ENCODE measurements at places on chromosomes 11 and 22.

DNA sequence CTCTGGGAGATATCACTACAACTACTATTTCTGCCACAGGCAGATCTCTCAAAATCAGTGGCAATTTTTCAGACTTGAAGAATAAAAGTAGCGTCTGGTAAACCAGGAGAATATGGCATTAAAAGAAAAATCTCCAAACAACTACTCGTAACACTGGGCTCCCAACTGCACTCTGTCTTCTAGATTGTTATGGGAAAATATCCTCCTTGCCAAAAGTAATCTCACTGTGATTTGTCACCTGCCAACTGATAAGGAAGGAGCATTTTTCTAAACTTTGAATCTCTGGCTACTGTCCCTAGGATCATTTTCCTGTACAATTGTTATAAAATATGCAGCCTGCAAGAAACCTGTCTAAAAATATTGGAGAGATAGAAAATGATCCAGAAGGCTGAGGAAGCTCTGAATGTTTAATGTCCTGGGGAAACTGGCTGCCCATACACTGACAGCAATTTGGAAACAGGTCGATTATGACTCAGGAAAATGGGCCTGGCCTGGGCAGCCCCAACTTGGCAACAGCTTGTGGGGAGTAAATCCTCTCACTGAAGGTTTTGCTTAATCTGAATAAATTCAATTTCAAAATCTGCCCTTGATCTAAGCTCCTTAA lies 90.5 kb upstream of the DBX1 start:
- DNase-seq: no peak

GRCh38 chr11:121311373-121311772 lies 18.8 kb downstream of the SC5D start:
- no peak for DNase-seq

- no peak for DNase-seq
Observed at GRCh38 chr22:24059121-24059520, 48.0 kb downstream of the CABIN1 start.

DNA sequence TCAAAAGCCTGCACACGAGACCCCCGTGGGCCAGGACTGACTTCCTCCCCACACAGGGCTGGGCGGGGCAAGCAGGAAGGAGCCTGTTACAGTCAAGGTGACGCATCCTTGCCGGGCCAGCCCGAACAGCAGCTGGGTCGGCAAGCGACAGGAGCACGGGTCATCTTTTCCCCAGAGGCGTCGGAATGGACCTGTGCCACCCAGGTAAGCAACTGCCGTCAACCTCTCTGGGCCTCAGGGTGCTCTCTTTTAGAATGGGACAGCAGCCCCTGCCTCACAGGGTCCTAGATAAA lies at the start of gene CYTH4:
Gene CYTH4 (plus strand): TSS at position 124 of the 293 bp plus-strand sequence. CDS start 62 bp downstream, at position 186.
- DNase-seq: peak; percentile 62

GRCh38 chr11:113577356-113578032 lies 102.3 kb upstream of the DRD2 start:
- DNase-seq: no peak

GRCh38 chr11:116725434-116726221 lies 47.2 kb downstream of the BUD13 start:
- DNase-seq: no peak

DNA sequence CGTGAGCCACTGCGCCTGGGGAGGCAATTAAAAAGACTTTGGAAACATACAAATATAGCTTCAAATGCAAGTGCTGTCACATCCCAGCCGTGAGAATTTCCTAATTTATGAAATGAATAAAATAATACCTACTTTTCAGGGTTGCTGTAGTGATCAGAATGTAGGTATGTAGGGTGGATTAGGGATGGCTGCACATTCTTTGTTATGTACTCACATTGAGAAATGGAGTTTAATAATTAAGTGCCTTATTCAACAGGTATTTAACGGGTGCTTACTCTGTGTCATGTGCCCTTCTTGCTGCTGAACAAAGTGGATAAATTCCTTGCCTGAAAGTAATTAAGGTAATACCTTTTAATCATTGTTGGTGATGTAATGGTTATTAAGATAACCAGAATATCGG lies 37.0 kb downstream of the MMP7 start:
- DNase-seq: no peak

- DNase-seq: no peak
Observed at GRCh38 chr11:98180511-98180910, 840.2 kb upstream of the CNTN5 start.

- DNase-seq: no peak
Observed at GRCh38 chr11:123405123-123405592, 24.9 kb upstream of the GRAMD1B start.

DNA sequence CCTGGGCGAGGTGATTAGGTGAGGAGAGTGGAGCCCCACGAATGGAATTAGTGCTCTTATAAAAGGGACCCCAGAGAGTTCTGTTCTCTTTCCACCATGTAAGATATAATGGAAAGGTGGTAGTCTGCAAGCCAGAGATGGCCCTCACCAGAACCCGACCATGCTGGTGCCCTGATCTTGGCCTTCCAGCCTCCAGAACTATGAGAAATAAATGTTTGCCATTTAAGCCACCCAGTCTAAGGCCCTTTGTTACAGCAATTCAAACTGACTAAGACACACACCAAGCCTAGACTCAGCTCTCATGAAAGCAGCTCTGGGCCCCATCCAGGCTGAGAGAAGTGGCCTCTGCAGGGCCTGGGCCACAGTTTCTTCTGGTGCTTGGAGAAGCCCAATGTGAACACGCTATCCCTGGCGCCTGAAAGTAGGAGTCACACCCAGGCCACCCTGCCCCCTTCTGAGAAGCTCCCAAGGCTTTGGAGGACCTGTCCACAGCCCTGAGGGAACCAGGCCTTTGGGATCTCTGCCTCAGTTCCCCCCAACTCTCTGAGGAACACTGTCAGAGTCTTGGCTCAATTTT lies 35.3 kb upstream of the LYVE1 start:
- no peak for DNase-seq

DNA sequence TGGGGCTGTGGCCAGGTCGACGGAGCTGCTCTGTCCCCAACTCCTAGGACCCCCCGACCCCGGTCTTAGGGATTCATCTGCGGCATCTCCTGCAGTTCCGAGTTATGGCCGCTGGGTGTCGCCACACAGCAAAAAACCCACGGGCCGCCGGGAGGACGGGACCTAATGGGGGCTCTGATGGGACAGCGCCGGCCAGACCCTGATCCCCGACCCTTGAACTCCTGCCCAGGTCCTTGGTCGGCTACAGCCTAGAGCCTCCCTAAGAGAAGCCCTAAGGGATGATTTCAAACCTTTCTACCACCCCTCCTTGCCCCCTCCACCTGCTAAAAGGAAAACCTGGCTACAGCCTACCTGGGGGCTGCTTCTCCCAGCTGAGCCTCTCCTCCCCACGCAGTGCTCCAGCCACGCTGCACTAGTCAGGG lies 30.8 kb upstream of the LRRC10B start:
- peak; percentile 9 for DNase-seq

DNA sequence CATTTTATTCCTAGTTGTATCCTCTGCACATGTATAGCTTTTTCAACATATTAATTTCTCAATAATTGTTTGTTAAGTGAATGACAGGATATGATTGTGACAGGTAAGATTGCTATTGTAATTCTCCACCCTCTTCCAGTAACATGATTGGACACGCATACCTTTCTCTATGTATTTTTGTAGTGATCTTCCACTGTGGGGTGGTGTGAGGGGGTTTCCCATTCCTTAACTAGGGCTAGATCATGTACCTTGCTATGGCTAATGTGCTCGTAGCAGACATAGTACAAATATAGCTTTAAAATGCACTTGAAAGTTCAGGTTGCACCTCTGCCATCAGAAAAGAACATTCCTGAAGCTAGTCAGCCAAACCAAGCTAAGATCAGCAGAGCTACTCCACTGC lies 2392.8 kb upstream of the RAG2 start:
- DNase-seq: no peak

DNA sequence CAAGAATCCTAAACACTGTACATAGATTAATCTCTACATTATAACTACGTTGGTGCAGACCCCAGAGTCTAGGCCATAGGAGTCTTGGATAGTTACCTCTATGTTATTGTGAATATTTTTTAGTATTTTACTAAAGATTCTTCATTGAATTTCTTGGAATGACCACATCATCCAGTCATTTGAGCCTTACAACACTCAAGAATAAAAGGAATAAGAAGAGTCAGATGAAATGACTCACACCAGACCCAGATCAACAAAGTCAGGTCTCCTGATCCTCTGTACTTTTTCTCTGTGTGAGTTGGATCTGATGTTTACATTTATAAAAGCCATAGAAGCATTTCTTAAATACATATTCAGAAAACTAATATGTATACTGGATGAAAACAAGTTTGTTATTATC lies 179.2 kb upstream of the ARHGAP20 start:
- no peak for DNase-seq

DNA sequence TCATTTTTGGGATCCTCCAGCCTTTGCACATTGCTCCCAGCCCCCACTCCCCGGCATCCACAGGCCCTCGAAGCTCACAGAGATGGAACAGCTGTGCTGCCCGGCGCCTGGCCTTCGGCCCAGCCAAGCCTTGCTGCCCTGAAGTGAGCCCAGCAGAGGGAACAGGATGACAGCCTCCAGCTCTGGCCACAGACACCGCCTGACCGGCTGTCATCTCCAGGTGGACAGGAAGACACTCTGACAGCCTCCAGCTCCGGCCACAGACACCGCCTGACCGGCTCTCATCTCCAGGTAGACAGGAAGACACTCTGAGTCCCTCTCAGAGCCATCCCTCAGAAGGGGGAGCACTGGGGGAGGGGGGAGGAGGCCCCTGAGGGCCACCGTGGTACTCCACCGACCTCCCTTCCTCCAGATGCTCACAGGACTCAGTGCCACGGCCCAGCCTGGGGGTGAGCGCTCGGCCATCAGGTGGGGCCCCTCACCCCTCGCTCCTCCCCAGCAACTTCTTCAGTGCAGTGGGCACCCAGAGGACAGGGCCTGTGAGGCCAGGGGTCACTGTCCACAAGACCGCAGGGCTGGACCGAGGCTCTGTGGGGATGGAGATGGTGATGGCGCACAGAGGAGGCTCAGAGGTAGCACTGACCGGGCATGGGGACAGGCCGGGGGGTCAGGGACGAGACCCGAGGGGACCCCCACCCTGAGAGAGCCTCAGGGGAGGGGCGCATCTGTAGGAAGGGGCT lies 58.6 kb downstream of the BRD1 start:
- DNase-seq: no peak

DNA sequence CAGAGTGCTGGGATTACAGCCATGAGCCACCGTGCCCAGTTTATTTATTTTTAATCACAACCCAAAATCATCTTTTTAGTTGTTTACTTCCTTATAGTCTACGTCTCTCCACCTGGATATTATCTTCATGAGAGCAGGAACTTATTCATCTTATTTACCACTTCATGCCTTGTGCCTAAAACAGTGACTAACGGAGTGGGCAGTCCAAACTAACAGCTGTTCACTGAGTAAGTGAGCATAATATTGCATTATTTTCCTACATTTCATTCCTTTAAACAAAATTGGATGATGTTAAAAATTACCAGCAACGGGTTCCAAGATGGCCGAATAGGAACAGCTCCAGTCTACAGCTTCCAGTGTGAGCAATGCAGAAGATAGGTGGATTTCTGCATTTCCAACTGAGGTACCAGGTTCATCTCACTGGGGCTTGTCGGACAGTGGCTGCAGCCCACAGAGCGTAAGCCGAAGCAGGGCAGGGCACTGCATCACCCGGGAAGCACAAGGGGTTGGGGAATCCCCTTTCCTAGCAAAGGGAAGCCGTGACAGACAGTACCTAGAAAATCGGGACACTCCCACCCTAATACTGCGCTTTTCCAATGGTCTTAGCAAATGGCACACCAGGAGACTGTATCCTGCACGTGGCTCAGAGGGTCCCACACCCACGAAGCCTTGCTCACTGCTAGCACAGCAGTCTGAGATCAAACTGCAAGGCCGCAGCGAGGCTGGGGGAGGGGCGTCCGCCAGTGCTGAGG lies 14.1 kb downstream of the TMEM123 start:
- DNase-seq: no peak

DNA sequence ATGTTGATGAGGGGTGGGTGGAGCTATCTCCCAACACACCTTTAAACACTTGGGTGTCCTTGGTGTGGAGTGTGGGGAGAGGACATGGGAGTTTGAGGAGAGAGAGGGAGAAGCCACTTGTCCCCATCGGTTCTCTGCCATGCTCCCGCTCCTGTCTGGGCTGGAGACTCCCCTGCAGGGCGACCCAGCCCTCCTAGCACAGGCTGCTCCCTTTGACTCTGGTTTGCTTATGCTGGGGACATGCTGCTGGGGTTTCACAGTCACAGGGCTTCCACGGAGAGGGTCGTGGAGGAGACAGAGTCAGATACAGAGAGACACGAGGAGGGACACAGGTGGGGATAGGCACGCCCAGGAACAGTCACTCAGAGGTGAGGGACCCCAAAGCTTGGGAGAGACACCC lies 1.6 kb downstream of the SCUBE1 start:
- DNase-seq: no peak

DNA sequence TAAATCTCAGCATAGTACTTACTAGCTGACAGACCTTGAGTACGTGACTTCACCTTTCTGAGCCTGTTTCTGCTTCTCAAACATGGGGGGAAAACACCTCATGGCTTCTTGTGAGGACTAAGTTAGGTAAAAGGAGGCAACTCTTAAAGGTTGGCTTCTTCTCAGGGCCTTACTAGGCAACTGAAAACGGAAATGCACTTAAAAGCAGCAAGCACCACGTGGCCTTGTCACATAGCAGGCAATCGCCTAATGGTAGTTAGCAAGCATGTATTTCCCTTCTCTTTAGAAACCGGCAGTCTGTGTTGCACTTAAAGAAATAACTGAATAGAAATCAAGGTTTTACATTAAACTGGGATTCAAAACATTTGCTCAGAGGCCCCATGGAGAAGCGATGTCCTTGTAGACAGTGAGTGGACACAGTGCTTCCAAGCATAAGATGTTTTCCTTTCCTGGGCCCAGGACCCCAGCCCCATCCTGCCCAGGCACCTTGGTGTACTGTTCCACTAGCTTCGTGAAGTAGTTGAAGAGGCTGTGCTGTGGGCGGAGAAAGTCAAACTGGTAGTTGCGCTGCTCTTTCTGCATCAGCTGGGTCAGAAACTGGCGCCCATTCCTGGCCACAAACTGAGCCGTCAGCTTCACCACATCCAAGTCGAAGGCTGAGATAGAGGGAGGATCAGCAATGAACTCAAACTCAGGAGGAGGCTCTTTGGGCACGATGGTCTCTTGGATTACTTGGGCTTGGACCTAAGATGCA lies 12.1 kb downstream of the SF3A1 start:
- DNase-seq: no peak

GRCh38 chr11:94583866-94584500 lies 16.8 kb downstream of the PIWIL4 start:
- DNase-seq: no peak

DNA sequence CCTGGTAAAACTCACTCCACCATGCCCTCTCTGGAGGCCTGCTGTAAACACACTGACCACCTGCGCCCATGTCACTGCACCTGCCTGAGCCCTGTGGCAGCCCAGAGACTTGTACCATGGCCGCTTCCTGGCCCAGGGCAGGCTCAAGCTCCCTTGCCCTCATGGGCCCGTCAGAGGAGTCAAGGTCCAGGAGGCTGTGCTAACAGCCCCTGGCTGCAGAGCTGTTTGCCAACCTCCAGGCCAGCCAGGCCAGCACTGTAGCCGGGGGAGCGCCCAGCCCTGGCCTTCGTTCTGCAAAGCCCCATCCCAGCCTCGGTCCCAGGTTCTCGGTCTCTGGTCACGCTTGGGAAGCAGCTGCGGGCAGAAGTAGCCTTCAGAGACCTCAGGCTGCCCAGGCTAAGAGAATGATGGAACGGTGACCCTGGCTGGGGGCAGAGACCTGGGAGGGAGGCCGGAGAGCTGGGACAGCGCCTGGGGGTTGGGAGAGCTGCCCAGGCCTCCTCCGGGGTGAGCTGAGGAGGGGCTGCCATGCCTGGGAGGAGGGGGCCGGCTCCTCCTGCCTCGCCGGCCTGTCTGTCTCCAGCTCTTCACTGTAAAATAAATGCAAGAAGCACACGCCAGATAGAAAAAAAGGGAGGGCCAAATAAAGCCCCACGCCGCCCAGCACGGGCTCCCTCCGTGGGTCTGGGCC lies 11.9 kb upstream of the TCF20 start:
- no peak for DNase-seq
